ENCODE measurements at places on chromosomes 11 and 22.

GRCh38 chr11:129855086-129855485 is 39.4 kb downstream of the TMEM45B start:
- no peak for DNase-seq

DNA sequence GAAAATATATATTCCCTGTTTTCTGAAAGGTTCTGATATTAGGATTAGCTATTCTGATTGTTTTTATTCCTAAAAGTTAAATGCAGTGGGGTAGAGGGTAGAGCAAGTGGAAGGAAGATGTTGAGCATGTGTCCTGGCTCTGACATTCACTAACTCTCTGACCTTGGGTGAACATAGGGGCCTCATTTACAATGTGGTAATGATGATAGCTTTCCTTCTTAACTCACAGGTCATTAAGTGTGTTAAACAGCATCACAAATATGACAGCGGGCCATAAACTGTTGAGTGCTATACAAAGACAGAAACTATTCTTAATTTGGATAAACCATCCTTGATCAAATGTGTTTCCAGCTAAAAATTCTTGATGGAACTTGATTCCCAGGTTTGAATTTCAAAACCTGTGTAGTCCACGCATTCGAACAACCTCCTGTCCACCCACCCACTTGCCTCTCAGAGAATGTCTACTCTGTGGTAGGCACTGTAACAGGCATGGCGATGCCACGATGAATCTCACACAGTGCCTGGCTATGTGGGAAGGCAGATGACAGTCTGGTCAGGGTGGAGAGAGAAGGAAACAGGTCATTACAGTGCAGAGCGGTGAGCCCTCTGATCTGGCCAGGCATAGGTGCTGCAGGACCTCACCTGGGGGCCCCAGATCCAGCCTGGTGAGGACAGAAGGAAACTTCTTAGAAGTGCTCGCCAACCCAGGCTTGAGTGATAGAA is 19.3 kb upstream of the PEX26 start:
- DNase-seq, result no peak

DNA sequence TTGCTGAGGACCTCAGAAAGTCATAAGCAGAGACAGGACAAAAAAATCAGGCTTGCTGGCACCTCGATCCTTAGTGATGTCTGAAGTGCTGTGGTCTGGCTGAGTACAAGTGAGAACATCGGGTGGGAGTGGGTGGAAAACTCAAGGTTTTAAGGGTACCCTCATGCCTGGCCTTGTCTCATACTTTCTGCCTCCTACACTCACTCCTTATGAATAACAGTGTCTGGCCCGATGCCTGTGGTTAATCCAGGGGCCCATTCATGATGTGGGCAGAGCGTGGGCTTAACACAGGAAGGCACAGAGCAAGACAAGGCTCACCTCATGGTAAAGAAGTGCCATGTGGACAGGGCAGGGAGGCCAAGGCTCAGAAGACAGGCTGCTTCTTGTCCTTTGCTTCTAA is 11.0 kb upstream of the UCP3 start:
- DNase-seq, result no peak

- DNase-seq, result no peak
These were observed 23.7 kb upstream of the GDPD4 start for GRCh38 chr11:77325159-77325558.

DNA sequence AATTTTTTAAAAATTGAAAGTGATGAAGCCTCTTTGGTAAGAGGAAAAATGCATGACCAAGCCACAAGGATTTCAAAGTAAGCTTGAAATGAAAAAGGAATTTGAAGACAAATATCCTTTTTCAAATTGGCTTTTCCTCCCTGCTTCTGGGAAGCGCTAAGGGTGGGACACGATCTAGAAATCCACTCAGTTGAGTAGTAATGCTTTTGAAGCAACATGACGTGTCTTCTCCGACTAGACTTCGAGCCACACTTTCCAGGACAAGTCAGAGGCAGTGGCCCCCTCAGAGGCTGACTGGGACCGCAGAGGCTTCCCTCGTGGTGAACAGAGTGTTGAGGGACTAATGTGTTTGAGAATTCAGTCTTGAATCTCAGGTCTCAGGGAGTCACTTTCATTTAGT is 39.8 kb downstream of the KREMEN1 start:
- no peak for DNase-seq

DNA sequence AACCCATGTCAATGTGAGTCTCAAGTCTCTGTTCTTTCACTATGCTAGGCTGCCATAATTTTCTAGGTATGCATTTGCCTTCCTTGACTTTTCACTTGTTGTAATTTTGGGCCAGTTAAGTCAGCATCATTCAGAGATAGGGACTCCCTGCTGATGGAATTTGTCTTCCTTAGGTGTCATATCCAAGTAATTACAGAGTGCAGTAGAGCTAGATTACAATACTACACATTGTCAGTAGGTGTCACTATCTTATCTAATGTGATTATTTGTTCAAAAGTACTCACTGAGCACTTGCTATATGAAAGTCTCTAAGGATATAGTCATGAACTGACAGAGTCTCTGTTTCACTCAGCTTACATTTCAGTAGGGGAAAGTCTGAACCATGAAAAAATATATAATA is 25.0 kb upstream of the SYN3 start:
- peak; percentile 28 for DNase-seq

DNA sequence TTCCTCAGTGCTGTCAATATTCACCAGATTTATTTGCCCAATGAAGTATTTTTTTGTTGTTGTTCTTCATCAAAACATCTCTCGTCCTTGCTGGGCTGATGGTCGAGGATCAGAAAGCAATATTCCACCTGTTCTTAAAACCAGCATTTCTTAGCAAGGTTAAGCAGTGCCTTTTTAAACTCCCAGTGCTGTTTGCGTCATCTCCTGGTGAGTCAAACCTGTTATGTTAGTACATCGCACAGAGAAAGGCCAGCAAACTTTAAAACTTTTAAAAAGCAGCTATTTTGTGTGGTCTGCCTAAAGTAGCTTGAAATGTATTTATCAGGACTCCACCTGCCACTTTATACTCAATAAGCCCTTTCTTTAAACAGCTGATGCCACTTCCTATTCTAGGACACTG is 802.0 kb downstream of the KCNA4 start:
- DNase-seq, result no peak

DNA sequence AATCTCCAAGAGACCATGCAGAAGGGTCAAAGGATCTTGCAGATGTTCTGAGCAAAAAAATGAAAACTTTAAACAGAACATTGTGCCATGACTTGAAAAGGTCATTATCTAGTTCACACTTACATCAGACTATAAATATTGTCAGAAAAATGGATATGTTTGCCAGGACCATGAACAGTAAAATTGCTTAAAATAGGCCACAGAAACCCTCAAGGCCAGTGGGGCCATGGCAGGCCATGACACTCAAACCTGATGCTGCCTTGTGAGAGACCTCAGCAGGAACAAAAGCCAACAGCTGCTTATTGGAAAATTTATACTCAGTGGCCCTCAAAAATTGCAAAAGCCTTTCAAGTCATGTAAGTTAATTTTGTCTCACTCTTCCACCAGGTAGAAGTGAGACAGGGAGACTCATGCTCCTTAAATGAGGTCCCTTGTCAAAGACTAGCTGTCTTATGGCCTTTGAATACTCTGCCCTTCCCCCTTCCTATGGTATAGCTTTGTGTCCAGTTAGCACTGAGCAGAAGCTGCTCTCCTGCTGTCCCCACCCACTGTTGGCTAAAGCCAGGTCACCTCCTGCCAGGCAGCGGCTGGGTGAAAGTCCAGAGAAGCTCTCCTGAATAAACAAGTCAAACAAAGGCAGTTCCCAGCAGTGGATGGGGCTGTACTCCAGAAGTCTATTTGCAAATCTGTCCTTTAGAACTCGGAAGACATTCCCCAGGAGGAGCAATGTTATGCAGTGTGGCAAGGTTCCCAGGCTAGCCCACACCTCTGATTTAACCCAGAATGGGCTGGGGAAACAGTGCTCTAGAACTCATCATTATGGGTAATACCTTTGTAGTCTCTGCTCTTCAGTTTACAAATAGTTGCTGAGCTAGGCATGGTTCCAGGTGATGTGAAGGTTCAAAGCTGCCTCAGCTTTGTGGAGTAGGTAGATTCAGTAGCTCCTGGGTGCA is 21.4 kb downstream of the ADM start:
- no peak for DNase-seq

- DNase-seq, result peak; percentile 40
These were observed at the start of gene CFAP300 for GRCh38 chr11:102047305-102047924. Gene CFAP300, plus strand, starts transcription at chr11:102047437. Its CDS starts 34 bp downstream, at chr11:102047471.

DNA sequence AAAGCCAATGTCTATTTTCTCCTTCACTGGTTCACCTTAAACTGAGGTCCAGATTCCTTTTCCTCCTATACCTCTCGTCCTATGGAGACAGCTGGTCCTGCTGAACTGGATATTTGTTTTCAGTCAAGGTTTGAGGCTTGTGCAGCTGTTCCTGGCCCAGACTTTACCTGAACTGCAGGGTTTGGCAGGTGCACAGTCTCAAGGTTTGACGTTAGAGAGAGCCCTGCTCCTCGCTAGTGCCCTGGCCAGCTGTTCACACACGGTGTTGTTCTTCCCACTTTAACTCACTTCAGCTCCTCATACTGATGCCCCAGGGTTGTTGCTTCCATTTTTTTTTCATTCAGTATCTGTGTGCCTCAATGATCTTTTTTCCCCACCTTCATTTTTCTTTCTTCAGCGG is 74.0 kb upstream of the TTC12 start:
- no peak for DNase-seq

- no peak for DNase-seq
These were observed 488.1 kb downstream of the NTM start for GRCh38 chr11:131858505-131858904.

DNA sequence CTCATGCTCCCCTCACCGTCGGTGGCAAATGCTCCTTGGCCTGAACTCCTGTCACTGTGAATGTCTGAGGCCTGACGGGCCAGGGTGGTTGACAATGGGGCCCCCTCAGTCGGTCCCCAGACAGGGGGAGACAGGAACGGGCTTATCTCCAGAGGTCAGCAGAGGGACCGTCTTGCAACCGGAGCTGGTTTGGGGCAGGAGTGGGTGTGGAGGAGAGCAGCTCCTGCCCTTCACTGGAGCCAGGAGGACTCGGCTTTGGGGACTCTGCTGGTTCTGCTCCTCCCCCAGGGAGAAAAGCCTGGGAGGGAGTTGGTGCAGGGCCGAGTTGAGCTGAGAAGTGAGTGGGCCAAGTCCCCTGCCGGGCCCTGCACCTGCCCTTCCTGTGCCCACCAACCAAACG is 354.4 kb downstream of the BRD1 start:
- no peak for DNase-seq

GRCh38 chr11:116459185-116460045 is 313.4 kb downstream of the BUD13 start:
- no peak for DNase-seq

DNA sequence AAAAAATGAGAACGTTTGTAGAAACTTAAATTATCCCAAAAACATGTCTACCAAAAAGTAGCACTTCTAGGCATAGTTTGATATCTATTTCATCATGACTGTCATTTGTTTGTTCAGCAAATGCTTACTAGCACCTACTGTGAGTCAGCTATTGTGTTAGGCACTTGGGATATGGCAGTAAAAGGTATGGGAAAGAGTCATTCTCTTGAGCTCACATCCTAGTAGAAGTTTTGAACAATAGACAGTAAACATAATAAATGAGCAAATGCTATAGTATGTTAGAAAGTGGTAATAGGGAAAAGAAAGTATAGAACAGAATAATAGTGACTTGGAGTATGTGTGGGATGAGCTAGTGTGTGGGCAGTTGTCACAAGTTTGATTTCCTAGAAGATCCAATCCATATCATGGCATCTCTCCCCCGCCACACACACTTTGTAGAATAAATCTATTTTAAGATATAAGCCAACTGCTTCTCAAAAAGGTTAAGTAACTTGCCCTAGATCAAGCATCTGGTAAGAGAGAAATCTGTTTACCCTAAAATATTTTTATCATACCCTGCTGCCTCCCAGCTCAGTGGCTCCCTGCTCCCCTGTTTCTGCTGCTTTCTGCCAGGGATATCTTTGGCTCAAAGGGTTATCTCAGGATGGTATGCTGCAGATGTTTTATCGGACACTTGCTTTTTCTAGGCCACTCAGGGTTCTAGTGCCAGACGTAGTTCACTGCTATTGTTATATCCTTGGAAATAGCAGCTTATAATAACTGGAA is 129.7 kb downstream of the NCAM1 start:
- no peak for DNase-seq

- DNase-seq, result no peak
These were observed 40.1 kb upstream of the TUB start for GRCh38 chr11:8040921-8041285.
